ENCODE measurements at places on chromosomes 12 and 14.

GRCh38 chr14:69460093-69460701 lies 24.3 kb upstream of the PLEKHD1 start:
- peak; percentile 80 for DNase-seq

DNA sequence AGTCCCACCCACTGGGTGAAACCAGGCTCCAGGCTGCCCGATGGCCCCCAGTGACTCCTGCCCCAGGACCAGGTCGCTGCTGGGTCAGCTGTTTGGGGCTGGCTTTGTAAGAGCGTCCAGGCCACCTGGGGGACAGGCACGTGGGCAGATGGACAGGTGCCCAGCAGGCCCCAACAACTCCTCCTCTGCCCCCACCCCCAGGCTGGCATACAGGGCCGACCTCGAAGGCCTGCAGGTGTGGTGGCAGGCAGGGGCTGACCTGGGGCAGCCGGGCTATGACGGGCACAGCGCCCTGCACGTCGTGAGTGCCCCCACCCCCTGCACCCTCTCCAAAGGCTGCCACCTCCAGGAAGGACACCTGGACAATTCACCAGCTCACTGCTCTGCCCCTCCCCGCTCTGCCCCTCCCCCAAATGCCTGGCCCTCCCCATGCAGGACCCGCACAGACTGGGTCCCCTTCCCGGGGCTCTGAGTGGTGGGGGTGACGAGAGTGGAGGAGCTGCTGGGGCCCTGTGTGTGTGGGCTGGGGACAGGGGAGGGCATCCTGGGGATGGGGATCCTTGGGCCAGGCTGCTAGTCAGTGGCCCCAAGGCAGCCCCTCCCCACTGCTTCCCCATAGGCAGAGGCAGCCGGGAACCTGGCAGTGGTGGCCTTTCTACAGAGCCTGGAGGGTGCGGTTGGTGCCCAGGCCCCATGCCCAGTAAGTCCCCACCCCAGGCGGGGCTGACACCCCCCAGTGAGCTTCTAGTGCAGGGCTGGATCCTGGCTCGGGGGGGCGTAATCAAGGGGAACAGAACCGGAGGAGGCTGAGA lies 26.0 kb downstream of the ASPG start:
- no peak for DNase-seq

- DNase-seq = no peak
These were observed at the start of gene SLC39A2 for GRCh38 chr14:20998674-20999366. TSS of gene SLC39A2 (plus strand) at chr14:20999293. CDS start at chr14:20999447, 154 bp downstream.

DNA sequence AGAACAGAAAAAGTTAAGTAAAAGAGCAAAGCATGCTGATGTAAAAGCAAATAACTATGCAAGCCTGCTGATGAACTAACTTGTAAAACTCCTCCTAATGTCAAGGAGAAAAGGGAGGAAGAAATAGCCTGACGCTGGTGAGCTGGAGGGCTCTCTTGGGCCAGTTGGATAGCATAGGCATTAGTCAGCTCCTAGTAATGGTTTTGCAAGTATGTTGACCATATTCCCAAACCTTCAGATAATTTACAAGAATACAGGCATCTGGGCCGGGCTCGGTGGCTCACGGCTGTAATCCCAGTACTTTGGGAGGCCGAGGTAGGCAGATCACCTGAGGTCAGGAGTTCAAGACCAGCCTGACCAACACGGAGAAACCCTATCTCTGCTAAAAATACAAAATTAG lies 871.4 kb downstream of the C12orf50 start:
- DNase-seq = no peak

DNA sequence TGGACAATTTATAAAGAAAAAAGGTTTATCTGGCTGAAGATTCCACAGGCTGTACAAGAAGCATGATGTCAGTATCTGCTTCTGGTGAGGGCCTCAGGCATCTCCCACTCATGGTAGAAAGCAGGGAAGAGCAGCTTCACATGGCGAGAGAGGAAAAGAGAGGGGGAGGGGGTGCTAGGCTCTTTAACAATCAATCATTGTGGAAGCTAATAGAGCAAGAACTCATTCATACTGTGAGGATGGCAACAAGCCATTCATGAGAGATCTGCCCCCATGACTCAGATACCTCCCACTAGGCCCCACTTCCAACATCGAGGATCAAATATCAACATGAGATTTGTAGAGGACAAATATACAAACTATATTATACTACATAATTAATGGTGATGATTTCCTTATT lies 361.9 kb upstream of the FAR2 start:
- no peak for DNase-seq

DNA sequence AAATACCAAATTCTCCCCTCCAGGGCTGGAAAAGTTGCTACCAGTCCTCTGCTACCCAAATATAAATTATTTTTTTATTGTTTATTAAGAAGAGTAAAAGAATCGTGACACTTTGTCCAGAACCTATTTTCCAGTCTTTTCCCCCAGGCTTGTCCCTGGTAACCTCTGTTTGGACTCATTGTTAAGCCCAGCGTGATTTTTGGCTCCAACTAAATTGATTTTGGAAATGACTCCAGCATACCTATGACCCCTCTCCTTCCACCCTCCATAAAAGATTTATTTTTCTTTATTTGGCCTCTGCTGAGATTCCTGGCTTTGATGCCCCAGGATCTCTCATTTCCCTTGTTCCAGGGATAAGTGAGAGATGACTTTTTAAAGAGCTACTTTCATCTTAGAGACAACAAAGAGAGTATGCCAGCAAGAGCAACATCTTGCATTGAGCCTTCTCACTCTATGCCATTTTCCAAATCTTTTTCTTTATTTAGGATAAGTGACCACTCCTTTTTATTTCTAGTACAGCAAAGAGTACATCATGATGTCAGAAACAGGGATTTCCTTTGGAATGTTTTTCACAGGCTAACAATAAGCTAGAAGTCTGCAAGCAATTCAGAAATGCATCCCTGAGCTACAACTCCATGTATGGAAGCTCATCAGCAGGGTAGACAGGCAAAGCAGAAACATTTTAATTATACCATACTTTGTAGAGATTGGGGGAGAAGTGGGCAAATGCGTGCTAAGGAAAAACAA lies 75.8 kb downstream of the DAD1 start:
- no peak for DNase-seq

DNA sequence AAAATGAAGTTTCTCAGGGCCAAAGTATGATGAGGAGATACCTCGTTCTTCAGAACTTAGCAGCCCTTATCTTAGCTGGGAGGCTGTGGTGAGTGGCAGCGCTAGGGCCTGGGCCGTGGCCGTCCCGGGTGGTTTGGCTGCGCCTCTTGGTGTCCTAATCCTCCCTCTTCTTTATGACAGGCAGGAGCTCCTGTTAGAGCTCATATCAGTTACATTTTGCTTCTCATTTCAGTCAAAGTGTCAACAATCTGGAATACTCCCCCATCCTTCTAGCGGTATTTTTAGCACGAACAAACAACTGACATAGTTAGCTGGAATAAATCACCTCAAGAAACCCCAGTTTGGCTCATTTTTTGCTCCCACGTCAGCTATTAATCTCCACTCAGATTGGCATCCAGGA lies 188.8 kb downstream of the TTC7B start:
- no peak for DNase-seq

DNA sequence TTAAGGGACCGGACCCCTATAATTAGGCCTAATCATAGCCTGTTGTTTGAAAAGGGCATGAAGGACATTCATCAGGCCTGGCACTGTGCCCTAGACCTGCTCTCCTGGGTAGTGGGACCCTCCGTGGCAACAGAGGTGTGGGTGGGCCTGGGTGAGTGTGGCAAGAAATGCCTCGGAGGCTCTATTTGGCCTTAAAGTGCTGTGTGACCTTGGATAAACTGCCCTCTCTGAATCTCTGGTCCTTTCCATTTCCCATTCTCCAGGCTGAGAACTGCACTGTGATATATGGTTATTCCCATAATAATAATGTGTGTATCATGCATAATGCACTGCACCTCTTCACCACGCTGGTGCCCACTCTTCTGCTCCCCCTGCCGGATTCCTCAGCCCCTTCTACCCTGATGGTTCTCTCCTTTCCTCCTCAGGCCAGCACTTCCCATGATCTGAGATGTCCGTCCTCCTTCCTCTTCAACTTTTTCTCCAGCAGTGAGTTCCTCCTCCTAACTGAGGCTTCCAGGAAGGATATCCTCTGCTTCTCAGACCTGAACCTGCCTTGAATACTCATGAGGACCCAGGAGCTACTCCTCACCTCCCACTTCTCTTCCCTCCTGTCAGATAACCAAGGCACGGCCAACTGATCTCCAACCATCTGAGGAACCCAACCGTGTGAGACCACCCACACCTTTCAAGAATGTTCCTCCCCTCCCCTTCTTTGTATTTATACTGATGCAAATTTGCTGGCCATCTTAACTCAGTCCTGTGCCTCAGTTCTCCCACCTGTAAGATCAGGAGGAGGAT lies 111.0 kb upstream of the PZP start:
- no peak for DNase-seq

All from activated naive CD4-positive, alpha-beta T cell treated with anti-CD3 and anti-CD28 coated beads for 36 hours (primary cell).